SW 1271 (cell line): ENCODE measurements at places on chromosomes 6 and 20.

GRCh38 chr6:88870717-88871330 lies 92.6 kb downstream of the RNGTT start:
- no peak for DNase-seq

GRCh38 chr6:108592371-108593337 lies 31.9 kb downstream of the FOXO3 start:
- no peak for DNase-seq

DNA sequence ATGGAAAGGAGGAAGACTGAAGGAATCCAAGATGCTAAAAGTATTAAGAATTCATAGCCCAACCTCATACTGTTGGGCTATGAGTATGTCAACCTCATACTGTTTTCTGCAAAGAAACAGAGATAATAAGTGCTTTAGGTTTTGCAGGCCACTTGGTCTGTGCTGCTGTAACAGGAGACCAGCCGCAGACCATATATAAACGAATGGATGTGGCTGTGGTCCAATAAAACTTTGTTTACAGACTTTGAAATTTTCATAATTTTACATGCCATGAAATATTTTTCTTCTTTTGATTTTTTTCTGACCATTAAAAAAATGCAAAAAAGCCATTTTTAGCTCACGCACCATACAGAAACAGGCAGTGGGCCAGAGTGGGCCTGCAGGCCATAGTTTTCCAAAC lies 13.7 kb upstream of the THBD start:
- no peak for DNase-seq

DNA sequence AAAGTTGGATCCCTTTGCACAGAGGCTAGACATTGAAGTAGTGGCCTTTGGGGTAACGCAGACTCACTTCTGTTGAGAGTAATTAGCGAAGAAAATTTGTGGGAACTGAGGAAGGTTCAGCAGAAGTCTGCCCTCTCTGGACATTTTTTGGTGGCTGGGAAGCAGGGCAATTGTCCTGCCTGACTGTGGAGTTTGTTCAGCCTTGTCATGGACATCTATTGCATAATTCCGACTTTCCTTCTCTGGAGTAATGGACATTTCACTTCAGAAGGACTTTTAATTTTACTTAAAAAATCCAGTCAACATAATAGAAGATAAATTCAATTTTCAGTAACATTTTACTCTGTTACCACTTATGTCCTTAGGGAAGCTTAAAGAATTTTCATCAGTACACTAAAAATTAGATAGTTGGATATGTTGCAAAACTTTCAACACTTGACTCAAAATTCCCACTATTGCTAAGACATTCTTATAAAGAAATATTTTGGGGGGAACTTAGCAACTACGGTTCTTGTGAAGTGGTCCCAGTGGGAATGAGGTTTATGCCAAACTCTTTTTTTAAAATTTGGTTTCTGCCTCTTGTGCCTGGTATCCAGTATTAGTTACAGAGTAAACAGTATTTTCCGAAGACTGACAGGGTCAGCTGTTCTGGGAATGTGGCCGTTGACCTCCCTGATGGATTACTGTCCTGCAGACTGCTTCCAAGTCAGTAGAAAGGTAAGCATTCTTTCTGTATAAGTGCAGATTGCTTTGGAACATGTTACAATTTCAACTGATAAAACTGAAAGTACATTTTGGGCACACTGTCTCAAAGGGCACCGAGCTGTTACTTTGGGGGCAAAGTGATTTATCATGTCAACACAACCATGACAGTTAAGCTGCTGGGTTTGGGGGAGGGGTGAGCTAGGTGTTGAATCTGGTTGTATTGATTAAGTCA lies 100.6 kb upstream of the MLIP start:
- DNase-seq, result no peak

DNA sequence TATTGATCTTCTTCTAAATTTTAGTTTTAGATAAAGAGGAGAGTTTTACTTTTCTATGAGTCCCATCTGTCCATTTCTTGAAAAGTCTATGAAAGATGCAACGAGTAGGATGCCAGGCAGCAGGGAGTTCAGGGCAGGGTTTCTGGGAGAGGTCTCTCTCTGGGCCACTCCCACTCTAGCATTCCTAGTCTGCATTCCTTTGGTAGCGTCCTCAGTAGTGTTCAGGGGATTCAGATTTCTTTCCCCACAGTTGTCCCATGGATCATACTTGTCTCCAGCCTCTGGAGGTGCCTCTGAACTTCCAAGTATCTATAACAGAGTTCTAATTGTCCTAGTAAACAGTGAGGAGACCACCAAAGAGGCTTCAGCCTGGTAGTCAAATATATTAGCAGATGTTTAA lies 225.3 kb downstream of the RIMS1 start:
- no peak for DNase-seq

DNA sequence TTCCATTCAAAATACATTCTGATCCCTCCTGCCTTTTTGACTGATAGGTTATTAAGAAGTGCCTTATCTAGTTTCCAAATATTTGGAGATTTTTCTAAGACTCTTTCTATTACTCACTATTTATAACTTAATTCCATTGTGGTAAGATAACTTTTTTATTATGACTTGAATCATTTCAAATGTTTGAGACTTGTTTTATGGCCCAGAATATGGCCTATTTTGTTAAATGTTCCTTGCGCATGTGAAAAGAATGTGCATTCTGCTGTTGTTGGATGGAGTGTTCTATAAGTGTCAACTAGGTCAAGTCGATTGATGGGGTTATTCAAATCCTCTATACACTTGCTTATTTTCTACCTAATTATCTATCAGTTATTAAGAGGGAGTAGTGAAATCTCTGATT lies 13.1 kb upstream of the TCP11 start:
- no peak for DNase-seq

DNA sequence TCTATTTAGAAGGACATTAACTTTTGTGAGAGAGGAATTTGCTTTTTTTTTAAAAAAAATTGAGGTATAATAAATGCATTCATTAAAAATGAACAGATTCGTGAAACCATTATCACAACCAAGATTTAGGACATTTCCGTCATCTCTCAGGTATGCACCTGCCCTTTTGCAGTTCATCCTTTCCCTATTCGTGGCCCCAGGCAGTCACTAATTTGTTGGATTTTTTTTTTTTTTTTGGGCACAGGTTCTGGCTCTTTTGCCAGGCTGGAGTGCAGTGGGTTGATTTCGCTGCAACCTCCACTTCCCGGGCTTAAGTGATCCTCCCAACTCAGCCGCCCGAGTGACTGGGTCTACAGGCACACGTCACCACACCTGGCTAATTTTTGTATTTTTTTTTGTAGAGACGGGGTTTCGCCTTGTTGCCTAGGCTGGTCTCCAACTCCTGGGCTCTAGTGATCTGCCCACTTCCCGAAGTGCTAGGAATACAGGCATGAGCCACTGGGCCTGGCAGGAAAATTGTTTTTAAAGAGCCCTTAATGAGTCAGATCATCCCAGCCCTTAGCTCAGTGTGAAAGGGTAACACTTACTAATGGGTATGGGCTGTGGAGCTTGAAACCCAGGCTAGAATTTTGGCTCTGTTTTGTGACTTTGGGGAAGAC lies 9.2 kb downstream of the PHF3 start:
- no peak for DNase-seq

GRCh38 chr6:92428448-92428847 lies 990.9 kb downstream of the EPHA7 start:
- no peak for DNase-seq

DNA sequence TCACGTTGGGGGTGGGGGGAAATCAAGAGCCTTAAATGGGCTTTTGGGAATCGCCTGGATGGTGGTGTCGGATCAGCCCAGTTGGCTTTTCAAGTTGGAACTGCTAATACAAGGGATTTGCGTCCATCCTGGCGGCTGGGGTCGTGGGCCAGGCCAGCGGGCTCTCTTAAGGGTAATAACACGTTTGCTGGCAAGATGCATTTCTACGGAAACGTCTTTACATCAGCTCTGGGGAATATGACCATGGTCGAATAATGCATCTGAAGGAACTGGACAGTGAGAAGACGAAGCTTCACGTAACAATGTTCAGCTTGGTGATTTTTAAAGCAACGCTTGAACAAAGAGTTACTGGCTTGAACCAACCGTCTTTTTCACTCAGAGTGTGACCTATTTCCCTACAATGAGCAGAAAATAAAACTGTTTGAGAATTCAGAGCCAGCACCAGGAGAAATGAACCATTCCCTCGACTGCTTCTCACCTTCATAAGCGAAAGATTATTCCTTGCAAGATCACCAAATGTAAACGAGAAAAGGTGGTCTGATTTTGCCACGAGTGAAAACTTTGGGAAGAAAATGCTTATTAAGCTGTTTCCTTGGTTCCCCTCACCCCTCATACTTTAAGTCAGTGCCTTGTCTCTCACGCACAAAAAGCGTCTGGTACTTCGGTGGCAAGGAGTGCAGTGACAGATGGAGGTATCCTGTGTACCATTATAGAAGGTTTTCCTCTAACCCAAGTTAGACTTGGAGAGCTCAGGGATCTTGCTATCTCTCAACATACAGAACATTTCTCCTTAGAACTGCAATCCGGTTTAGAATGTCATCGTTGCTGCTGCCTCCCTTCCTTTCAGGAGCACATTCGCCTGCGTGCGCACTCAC lies 1.4 kb upstream of the MARCKS start:
- DNase-seq, result no peak

DNA sequence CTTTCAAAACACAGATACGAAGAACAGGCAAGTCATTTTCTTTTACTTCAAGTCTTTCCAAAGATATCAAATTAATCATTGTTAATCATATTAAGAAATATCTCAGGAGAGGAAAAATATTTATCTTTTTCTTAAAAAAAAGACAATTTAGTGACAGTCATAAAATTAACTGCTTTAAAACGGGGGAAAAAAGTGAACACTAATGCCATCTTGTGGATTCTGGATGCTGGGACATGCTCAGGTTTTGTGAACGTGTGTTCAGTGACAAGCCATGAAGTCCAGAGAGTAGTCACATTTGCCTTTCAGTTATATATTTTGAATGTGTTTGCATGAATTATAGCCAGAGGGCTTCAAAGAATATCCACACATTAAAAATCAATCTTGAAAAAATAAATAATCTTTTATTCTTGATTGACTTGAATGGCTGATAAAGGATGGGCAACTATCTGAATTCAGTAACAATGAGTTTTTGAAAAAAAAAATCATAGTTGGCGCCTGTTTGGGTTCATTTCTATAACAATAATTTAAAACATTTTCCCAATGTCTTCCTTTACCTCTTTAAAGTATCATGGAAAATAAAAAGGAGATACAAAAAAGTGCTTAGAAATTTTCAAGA lies 74.7 kb upstream of the NOX3 start:
- no peak for DNase-seq

GRCh38 chr6:14934013-14934412 lies 311.9 kb upstream of the JARID2 start:
- DNase-seq, result no peak

GRCh38 chr6:57147401-57147800 lies 24.7 kb upstream of the BAG2 start:
- no peak for DNase-seq
